ENCODE measurements at places on chromosomes 12 and 14.

DNA sequence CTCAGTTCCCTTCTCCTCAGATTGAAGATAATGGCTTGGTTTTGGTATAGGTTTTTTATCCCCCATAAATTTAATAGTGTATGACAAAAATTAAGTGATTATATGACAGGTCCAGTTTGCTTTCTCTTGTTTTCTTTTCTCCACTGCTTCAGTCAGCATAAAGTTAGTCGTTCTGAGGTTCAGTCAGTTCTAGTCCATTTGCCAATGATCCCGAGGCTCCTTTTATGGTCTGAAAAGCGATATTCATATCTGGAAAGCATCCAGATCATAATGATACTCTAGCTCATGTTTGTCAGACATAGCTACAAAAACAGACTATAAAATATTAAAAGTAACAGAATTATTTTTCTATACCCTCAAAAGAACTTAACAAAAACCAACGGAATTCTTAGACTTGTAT lies 67.1 kb upstream of the SLC38A4 start:
- no peak for DNase-seq

GRCh38 chr12:9651265-9651729 lies 18.2 kb upstream of the CLEC2D start:
- no peak for DNase-seq

GRCh38 chr12:12425616-12426015 lies 68.7 kb downstream of the BORCS5 start:
- DNase-seq: no peak

GRCh38 chr12:64894827-64895475 lies 70.5 kb downstream of the TBC1D30 start:
- DNase-seq: no peak

DNA sequence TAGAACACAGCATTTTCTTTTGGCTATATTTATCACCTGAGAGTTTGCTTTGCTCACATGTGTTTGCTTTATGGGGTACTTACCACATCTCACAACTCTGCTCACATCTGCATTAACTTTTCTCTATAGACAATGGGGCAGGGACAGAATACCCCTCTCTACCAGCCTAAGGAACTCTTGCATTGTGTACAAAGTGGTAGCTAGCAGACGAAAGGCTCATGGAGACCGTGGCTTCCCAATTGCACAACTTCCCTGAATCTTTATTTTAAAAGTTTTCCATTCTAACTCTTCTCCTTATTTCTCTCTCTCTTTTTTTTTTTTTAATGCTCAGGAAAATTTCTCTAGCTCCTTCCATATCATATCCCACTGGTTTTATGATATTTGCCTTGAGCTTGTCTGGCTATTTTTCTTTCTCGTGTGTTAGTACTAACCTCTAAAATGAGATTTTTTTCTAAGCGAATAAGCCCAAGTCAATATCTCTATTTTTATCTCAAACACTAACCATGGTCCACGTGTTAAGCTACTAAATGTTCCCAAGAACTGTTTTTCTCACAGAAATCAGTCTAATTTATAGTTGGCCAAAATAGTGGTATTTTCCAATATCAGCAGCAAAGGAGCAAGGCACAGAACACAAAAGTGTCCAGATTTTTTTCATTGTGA lies 155.2 kb downstream of the STXBP6 start:
- no peak for DNase-seq

DNA sequence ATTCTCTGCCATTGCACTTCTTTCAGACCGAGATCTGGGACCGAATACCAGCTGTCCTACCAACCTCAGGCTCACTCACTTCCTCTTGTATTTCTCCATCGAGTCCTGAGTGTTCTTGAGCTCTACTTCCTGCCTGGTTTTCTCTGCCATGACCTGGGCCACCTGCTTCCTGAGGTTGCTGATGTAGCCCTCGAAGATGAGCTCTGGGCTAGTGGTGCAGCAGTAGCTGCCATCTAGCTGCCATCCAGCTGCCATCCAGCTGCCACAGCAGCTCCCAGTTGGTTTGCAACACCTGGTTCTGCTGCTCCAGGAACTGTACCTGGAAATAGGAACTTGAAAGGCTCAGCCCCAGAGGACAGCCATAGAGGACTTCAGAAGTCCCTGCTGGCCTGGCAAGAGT lies 15.0 kb upstream of the KRT73 start:
- no peak for DNase-seq

All from lower leg skin (tissue), 4 donors.